ENCODE measurements at places on chromosomes 5 and 9.

- no peak for DNase-seq
These were observed 405.9 kb downstream of the ZSWIM6 start for GRCh38 chr5:61737964-61738340.

DNA sequence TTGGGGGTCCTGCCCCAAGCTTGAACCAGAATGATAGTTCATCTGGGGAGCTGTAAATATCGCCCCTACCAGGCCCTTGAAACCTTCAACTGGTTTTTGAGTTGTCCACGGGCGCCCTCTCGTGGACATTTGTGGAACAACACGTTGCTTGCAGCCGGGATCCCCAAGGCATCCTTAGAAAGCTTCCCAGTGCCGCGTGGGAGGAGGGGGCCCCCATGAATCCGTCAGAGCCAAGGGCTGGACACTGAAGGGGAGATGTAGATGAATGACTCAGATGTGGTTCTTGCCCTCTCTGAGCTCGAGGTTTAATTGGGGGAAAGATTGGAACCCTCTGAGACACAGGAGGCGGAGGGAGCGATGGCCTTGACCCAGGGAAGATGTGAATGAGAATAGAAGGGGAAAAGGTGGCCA, 31.8 kb upstream of the ORM1 start:
- no peak for DNase-seq

DNA sequence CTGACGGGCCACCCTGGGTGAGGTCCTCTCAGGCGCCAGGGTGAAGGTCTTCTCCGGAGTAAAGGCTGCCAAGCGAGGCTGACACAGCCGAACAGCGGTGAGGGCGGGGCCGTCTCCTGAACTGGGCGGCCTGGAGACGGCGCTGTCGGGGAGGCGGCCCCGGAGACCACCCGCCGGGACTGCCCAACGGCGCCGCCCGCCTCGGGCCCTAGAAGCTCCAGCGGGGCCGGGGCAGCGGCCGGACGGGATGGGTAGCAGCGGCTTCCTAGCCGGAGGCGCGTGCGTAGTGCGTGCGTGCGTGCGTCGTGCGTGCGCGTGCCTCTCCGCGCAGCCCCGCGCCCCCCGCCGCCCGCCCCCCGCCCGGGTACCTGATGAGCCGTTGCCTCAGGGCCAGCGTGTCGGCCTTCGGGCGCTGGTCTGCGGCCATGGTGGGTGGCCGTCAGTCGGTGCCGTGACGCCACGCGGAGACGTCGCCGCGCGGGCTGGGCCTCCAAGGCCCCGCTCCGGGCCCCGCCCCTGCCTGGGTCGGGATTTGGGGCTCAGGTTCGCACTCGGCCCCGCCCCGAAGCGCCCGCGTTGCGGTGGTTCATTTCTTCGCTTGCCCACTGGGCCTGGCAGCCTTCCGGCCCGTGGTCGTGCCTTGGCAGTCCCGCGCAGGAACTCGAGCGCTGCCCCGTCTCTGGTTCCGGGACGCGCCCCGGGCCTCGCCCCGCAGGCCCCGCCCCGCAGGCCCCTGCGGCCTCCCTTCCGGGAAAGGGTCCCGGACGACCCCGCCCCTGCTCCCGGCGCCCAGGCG, at the start of gene PHYKPL:
Gene PHYKPL (minus strand): TSS at position 679 of the 796 bp plus-strand sequence. CDS start 252 bp downstream, at position 427.
- DNase-seq: no peak

DNA sequence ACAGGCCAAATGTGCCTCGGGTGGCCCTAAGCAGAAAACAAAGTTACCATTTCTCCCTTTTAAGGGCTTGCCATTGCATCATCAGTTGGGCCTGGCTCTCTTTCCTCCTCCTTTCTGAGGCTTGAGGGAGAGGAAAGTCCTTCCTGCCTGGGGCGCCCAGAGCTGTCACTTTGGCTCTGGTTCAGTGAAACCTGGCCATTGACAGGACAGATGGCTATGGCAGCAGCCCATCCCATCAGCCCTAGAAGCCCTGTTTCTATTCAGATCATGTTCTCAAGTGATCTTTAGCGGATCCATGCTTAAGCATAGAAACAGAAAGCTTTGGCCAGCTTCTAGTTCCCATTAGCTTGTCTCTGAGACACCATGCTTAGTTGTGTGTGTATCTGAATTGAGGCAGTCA, 293.4 kb downstream of the YTHDC2 start:
- DNase-seq: no peak

GRCh38 chr5:746258-746761, 38.2 kb downstream of the ZDHHC11B start:
- no peak for DNase-seq

DNA sequence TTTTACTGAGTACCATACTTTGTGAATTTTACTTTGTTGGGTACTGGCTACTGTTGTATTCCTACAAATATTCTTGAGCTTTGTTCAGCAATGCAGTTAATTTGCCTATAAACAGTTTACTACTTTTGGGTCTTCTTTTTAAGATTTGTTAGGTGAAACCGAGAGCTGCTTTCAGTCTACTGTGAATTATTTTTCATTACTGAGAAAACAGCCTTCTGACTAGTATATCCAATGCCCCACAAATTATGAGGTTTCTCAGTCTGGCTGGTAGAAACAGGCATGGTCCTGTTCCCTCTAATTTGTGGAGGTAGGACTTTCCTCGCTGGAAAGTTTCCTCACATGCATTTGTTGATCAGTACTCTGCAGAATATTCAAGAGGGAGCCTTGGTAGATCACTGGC, 392.0 kb downstream of the ZSWIM6 start:
- DNase-seq: no peak

DNA sequence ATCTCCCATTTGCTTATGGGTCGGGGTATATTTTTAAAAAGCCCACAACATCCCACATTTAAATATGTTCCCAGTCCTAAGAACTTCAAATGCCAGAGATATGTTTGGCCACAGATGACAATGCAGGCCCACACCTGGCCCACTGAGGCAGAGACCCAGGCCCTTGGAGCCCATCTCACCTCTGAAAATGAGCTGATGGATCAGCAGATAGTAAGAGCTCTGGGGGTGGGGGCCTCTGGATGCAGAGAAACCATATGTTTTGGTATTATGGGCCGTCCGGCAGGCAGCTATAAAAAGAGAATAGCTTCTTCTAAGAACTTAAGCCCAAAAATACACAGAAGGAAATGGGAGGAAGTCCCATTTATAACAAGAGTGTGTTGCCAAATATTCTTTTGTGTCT, 256.0 kb downstream of the GRIA1 start:
- no peak for DNase-seq

DNA sequence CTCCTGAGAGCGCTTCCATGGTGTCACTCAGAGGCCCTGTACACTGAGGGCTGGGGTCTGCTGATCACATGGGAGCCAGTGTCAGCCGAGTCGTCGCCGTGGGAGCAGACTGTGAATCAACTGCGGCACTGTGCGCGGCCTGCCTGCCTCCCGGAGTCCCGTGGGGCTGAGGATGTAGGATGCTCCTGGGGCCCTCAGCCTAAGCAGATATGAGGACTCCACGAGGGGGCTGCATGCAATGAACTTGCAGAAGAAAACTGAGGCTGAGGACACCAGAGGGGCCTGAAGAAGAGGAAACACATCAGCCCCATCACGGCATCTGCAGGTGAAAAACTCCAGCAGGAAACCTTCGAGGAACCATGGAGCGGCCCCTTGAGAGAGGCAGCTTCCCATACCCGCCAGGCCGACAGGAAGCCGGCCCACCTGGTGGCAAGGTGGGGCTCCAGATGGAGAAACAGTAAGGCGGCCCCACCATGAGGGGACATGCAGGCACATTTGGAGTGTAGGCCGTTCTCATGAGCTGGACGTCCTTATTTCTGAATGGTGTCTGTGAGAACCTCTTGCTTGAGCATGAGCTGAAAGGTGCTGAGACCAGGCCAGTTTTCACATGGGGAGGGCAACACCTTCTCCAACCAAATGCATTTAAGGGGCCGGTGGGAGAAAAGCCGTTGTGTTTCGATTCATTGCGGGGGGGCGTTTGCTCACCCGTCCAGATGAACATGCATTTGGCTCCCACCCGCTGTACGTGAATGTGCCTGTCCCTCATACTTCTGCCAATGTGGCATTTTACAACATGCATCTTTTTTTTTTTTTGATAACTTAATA, 35.2 kb upstream of the ADAMTS2 start:
- DNase-seq: no peak

- DNase-seq: no peak
These were observed 157.2 kb downstream of the NMUR2 start for GRCh38 chr5:152247850-152248385.

DNA sequence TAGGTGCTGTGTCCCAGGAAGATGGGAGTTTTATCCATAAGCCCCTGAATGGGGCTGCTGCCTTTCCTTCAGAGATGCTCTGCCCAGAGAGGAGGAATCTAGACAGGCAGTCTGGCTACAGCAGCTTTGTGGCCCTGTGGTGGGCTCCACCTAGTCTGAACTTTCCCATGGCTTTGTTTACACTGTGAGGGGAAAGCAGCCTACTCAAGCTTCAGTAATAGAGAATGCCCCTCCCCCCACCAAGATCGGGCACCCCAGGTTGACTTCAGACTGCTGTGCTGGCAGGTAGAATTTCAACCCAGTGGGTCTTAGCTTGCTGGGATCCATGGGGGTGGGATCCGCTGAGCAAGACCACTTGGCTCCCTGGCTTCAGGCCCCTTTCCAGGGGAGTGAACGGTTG, 100.9 kb upstream of the DPYSL3 start:
- no peak for DNase-seq

All from glomerular endothelial cell (primary cell).